Breast epithelium (tissue), 4 donors: ENCODE measurements at places on chromosomes 5 and 9.
A peak's percentile ranks its signal among the peaks of the same experiment; 100 is the strongest.

- DNase-seq = no peak
These were observed 64.9 kb downstream of the DOCK2 start for GRCh38 chr5:169701910-169702451.

GRCh38 chr5:30926218-30926617 is 267.3 kb upstream of the CDH6 start:
- DNase-seq = no peak

DNA sequence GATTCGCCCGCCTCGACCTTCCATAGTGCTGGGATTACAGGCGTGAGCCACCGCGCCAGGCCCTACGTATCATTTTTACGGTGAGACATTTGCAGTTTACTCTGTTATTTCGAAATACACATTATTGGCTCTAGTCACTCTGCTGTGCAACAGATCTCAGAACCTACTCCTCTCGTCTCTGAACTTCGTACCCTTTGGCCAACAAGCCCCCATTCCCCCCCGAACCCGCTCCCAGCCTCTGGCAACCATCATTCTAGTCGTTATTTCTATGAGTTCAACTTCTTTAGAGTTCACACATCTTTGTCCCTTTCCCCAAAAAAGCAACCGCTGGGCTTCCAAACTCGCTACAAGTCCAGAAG is 735 bp downstream of the PTGR1 start:
- DNase-seq = peak; percentile 21

GRCh38 chr5:166497496-166498104 is 1793.8 kb upstream of the WWC1 start:
- no peak for DNase-seq

DNA sequence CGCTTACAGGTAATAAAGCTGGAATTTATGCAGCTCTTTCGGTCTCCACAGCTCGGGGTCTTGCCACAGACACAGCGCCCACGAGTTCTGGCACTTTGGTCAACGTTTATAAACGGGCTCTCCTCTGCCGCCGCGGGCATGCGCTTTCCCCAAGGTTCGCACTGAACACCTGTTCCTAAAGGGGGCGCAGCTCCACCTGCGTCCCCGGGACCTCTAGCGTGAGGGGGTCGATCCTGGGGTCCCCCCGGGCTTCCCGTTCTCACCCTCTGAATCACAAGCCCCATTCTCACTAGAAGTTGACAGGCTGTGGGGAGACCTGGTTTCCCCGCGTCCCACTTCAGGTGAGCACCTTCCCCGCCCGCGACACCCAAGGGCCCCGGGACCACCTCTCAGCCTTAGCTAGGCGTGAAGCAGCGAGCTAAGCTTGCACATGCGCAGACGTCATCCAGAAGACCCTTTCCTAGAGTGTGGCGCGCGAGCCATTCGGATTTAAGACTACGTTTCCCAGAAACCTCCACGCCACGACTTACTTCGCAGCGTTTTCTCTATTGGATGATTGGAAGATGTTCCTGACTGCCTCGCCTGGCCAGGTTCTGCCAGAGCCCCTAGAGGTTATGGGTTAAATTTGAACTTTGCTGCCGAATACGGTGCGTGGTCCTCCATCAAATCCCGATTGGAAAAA is 21.3 kb upstream of the ZNF782 start:
- DNase-seq = no peak

- DNase-seq = no peak
These were observed 30.1 kb upstream of the TRIM32 start for GRCh38 chr9:116656977-116657376.

DNA sequence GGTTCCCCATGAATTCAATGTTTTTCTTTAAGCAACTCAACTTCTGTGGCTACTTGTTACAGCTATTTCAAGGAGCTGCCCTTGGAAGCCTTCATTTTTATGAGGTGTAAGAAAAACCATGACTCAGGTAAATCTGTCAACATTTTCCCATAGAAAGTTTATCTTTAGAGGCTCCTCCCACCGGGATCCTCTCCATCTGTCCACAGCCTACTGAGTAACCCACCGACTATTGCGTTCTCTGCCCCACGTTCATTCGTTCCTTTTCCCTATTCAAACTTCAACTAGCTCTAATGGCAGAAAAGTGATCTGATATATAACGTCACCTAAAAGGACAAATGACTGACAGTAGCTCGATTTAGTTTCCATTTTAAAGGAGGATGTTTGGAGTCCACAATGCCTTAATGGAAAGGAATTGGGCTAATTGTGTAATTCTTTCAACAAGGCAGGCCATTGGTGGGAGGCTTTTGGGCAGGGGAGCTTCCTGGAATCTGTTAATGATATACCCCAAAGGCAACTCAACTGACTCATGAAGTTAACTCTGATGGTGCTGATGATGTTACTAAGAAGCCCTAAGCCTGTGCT is 29.3 kb upstream of the NR3C1 start:
- no peak for DNase-seq

DNA sequence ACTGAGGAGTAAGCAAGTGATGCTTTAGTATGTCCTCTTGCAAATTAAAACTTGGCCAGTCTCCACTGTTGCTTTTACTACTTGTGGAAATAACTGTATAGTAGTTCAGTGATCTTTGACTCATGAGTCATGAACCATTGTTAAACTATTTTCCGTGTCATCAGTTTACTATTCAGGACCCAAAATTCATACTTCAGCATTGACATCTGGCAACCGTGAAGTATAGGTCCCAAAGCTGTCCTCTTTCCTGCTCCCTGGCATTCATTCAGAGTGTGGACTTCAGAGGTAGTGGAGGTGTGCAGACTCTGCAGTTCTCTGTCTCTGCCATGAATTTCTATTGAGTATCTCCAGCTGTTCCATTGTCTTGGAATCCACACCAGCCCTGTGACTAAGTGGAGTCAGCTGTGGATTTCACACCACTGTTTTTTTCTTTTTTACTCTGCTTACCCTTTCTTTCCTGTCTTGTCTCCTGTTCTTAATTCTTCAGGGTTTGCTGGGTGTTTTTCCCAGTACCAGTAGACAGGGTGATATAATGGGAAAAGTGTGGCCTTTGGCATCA is 7.5 kb downstream of the TDRD7 start:
- DNase-seq = no peak

DNA sequence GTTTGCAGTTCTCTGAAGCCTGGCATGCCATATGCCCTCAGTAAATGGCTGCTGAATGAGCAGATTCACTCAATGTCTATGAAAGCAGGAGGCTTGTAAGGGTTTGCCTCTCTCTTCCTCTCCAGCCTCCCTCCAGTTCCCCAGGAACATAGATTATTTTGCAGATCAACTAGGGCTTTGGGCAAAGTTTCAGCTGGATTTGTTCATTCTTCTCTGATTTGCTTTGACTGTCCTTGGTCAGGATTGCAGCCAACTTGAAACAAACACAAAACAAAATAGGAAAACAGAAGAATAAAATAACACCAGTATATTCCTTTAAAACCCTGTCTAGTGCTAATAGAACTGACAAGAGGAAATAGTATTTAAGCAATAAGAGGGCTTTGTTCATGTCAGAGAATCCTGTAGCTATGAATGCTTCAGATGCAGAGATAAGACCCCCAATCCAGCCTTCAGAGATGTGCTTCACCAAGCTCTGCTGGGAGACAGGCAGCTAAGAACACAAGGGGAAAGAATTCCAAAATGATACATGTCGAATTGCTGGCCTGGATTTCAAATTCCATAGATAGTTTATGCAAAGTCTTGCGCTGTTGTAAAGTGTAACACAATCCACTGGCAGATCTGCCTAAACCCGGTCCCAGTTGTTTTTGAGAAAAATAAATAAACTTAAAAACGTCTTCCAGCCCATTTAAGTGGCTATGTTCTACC is 174.3 kb downstream of the PAPPA start:
- no peak for DNase-seq

DNA sequence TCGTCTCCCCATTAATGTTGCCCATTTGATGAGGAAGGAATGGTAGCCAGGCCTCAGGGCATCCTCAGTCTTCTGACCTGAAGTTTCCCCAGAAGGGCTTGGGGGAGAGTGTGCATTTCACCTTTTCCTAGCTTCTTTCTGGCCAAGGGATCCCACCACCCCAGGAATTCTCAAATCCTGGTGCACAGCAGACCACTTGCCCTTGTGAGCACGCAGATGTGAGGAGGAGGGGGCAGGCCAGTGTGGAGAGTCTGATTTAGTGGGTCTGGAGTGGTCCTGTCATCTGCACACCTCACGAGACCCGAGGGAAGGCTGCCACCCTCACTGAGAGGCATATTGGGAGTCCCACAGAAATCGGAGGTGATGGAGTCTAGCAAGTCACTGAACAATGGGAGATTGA is 64.3 kb downstream of the CXXC5 start:
- DNase-seq = no peak

GRCh38 chr9:1909322-1909721 is 105.8 kb upstream of the SMARCA2 start:
- no peak for DNase-seq

DNA sequence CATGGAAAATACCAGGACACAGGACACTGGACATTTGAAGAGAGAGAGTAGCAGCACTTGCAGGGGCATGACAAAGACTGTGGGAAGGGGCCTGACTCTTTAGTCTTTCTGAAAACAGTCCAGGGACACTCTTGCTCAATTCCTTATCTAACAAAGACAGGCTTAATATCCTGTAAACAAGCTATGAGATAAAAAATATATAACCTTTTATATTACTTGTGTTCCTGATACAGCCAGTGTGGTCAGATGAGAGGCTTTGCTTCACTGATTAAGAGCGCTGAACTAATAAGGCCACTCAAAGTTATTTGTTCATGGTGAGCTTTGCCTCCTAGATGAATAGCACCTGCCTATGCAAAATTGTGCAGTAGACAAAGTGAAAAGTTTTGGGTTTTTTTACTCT is 518.7 kb downstream of the LRRC70 start:
- DNase-seq = no peak

GRCh38 chr9:23621188-23621587 is 204.9 kb downstream of the ELAVL2 start:
- no peak for DNase-seq
